ENCODE measurements at places on chromosomes 2 and 18.

- H3K4me1 ChIP-seq: peaks cover 4% of the 10 kb centered on the region
- no peaks in the 10 kb centered on the region for H3K36me3 ChIP-seq
- H3K4me3 ChIP-seq: peak overlapping the region; percentile 46
- no peak for DNase-seq
- no peaks in the 10 kb centered on the region for H3K27me3 ChIP-seq
Observed at GRCh38 chr2:191151331-191151730, 537 bp upstream of the STAT4 start.

DNA sequence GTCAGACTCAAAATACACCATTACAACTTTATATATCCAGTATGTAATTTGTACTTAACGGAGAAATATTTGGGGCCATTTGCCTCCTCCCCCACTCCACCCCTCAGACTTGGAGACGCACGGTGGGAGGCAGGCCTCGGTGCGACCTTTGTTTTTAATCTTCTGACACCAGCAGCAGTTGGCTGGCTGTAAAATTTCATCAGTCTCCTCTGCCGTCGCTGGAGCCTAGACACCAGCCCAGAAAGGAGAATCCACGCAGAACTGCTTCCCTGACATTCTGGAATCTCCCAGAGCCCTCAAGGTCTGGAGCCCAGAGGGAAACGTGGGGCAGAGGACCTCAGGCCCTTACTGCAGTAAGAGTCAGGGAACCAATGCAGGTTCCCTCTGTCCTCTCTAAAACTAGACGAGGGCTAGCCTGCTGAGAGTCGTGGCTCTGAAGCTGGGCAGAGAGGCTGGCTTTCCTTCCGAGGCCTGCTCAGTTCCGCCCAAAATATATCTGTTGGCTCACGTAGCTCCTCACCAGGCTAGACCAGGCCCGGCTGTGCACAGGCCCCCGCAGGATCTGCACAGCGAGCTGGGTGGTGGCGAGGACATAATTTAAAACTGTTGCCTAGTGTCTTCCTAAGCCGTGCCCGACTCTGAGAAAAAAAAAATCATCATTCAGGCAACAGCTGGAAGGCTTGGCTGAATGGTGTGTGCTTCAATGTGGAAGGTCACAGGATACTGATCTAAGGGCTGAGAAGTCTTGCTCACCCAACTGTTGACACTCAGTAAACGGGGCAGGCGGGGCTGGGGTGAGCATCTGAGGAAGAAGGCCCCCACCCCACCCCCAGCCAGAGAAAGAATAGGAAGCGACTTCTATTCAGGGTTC, 40.4 kb downstream of the EN1 start:
- no peak overlapping the region for H3K4me3 ChIP-seq
- H3K27me3 ChIP-seq: peaks cover 87% of the 10 kb centered on the region

DNA sequence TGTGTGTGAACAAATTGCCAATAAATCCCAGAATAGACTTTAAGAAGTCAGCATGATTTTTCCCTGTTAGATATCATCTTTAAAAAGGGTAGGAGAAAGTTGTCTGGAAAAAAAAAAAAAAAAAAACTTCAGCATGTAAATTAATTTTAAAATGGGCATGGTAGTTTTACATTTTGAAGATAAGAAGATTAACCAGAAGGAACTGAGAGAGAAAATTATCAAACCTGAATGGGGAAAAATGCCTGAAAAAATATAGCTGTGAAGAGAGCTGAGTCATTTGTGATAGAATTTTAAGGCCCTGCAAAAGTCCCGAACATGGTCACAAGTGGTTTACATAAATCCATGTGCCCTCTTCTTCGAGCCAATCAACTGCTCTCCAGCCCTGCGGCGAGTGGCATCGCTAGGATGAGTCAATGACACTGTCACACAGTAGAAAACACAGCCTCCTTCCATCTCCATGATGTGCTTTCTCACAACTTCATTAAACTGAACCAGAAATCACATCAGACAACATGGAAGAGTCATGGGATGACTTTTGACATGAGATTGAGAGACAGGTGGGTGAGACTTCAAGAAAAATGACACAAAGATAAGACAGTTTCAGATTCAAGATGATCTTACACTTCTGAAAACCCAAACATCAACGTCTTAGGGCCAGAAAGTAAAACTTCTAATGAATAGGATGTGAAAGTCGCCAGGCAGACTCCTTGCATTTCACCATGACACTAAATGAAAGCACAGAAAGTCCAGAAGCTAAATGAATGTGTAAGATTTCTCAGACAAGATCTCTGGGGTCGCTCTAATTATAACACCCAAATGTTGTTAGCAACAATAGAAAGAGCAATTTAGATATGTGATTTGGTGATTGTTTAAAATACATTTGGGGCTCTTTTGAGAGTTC, 273.0 kb upstream of the ID2 start:
- no peak overlapping the region for H3K4me3 ChIP-seq
- peaks cover 22% of the 10 kb centered on the region for H3K4me1 ChIP-seq
- H3K36me3 ChIP-seq: no peaks in the 10 kb centered on the region
- no peak overlapping the region for H3K27ac ChIP-seq
- no peak for DNase-seq

GRCh38 chr2:37625796-37626571, 45.5 kb downstream of the CDC42EP3 start:
- H3K27ac ChIP-seq: peak overlapping the region; percentile 61
- H3K36me3 ChIP-seq: no peaks in the 10 kb centered on the region
- no peak overlapping the region for H3K4me3 ChIP-seq
- H3K27me3 ChIP-seq: no peaks in the 10 kb centered on the region
- H3K4me1 ChIP-seq: peaks cover 20% of the 10 kb centered on the region

DNA sequence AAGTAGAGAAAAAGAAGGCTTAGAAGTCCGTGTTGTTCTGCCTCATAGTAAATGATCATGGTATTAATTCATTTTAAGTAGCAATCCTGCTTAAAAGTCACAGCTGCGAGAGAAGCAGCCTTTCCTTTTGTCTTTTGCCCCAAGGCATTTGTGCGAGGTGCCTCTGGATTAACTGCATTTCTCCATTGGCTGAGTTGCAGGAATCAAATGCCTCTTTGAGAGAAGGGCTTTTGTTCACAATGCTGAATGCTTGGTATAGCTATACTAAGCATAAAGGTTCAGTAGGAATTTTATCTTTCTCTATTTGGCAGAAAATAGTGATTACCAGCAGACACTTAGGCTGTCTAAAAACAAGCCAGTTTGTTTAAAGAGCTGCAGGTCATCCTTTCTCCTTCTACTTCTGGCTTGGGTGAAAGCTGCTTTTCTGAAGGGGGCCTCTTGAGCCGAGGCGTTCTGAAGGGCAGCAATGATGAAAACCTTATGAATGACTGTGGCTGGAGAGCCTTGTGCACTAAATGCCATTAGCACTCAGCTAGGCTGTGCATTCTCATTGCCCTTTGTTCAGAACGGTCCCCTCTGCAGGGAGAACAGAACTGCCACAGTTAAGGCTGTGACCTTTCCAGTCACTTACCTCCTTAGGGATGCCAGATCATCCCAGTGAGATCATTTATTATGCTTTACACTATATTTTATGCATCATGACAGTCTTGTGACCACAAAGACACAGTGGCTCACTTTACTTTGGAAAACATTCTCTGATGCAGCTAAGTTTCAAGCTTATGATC, 68.8 kb upstream of the TMEM87B start:
- H3K27me3 ChIP-seq: no peaks in the 10 kb centered on the region
- no peaks in the 10 kb centered on the region for H3K4me1 ChIP-seq
- H3K36me3 ChIP-seq: no peaks in the 10 kb centered on the region
- no peak for DNase-seq
- no peak overlapping the region for H3K4me3 ChIP-seq
